HEK293T (cell line): ENCODE measurements at places on chromosomes 12 and 14.

DNA sequence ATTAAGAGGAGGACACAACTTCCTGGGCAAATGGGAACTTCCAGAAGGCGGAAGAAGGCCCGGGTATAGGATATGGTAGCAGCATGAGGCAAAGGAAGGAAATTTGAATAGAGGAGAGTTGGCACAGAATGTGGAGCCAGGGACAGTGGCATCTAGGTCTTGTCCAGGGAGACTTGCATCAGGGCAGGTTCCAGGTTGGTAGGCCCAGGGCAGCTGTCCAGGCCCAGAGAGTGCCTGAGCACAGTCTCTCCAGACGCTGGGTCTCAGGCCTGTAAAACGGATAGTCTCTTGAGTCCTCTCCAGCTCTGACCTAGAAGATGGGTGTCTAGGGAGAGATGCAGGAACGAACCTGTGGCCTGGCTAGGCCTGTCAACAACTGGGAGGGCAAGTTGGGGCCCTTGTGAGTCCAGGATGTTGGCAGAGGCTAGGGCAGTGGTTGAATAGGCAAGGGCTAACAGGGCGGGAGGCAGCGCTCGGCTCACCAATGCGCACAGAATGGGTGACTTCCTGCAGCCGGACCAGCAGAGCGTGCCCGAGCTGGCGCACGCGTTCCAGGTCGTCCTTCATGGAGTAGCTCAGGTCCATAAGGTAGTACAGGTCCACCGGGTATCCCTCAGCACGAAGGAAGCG lies 9.9 kb downstream of the ITGB7 start:
- DNase-seq = no peak

- no peak for DNase-seq
These were observed 234.1 kb upstream of the PLXNC1 start for GRCh38 chr12:93914281-93914680.

GRCh38 chr14:94494085-94494484 lies 15.2 kb downstream of the SERPINA12 start:
- DNase-seq = no peak

- DNase-seq = no peak
These were observed 4.4 kb downstream of the AACS start for GRCh38 chr12:125069616-125070015.

- no peak for DNase-seq
These were observed 111.9 kb upstream of the C14orf180 start for GRCh38 chr14:104467641-104468040.

GRCh38 chr14:77342726-77343397 lies 22.0 kb downstream of the GSTZ1 start:
- DNase-seq = no peak

DNA sequence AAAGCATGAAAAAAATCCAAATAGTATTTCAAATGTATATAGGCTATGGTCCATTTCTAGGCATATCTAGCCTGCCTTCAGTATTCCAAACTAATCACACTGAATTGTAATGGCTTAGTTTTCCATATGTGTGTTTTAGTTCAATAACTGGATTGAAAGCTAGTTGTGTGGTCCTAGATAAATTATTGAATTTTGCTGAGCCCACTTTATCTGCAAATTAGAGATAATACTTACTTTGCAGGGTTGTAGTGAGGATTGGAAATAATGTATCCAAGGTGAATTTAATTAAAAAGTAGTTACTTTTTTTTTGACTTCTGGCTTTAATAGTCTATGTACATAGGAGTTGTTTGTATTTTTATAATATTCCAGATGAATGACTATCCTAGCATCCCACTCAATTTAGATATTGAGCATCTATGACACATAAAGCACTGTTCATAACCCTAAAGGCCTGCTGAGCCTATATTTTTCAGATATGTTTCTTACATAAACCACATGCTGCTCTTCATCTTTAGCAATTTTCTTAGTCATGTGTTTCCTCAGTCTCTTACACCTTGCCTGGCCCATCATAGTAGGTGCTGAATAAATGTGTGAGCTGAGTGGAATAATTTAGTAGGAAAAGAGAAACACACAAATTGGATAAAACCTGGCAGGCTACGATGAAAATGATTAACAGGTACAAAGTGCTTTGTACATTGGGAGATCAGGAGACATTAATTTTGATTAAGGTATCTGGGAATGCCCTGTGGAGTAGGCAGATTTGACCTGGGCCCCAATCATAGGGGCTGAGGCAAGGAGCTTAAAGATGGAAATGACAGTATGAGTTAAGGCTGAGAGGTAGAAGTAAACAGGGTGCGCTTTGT lies 1.1 kb upstream of the ATP23 start:
- no peak for DNase-seq

DNA sequence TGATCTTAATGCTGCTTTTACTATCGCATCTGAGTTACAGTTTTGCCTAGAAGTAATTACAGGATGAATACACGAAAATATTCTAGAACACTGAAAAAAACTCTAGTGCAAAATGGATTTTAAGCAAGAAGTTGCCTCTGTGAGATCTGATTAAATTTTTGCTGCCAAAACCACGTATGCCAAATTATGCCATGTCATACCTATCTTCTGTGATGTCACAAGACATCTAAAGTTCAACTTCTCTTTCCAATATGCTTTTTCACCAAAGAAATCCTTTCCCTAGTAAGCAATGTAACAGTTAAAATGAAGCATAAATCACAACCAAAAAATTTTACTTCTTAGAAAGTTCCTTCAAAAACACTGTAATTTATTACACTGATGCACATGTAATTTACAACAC lies 39.6 kb downstream of the HECTD4 start:
- no peak for DNase-seq

GRCh38 chr14:63326840-63327239 lies 8.1 kb upstream of the GPHB5 start:
- DNase-seq = no peak
